Stimulated activated CD4-positive, alpha-beta T cell treated with anti-CD3 and anti-CD28 coated beads, Interleukin-1b, Interleukin-23, amount 100 ng/mL, for 1 hour (primary cell): ENCODE measurements at places on chromosomes 5 and 9.

- no peak for DNase-seq
Measured at GRCh38 chr5:55973296-55973695, 21.5 kb downstream of the IL6ST start.

DNA sequence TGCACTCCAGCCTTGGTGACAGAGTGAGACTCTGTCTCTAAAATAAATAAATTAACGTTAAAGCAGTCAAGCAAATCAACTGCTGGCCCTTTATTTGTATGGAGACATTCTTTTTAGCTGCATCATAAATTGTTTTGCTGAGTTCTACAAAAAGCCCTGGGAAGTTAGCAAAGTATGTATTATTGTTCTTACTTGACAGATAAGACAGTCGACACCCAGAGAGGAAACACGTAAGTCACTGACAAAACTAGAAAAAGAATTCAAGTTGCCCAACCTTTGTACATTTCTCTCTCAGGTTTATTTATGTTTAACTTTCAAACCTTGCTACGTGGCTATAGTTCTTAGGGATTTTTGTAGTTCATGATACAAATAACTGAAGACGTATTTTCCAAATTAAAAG is 40.4 kb upstream of the MACIR start:
- DNase-seq: no peak

DNA sequence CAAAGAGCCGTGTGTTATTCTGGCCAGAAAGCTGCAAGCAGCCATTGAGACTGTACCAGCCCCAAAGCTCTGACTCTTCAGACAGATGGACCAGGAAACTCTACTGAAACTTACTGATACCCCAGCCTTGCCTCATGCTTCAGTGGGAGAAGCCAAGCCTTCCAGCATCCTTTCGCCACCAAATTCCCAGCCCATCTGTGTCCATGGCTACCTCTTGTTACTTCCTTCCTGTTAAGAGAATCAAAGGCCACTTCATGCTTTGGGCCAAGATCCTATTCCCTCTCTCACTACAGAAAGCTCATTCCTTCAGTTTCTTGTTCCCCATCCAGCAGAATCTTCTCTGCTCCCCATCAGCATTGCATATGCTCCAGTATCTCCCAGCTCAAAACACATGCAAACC is 46.9 kb upstream of the FREM1 start:
- DNase-seq: no peak

GRCh38 chr5:158560170-158560569 is 539.5 kb downstream of the EBF1 start:
- no peak for DNase-seq

DNA sequence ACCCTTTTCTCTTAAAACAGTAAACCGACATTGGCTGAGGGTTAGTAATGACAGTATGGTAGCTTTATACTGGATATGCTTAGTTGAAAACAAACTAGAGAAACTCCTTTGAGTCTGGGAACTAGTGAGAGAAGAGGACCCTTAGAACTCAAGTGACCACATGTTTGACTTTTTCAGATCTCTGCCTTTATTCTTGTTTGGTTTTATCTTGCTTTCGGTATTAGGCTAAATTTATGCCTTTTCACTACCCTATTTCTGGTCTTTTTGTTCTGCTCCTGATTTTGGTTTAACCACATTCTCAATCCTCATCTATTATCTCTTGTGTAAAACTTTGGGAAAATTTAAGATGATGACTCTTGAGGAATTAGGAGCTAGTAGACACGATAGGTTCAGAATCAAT is 11.0 kb downstream of the SNAPC3 start:
- DNase-seq: no peak

DNA sequence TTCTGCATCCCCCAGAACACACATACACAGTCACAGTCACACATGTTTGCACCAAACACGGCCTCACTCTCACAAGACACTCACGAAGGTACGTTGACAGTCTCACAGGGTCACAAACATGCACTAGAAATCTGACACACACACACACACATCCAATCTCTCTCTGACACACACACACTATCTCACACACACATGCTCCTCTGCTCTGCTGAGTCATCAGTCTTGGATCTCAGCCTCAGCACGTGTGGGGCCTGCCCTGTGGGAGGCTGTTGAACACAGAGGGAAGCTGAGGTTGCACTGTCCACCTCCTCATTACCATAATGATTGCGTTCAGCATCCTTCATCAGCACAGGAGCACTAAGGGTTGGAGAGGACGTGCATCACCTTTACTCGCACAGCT is 188.8 kb downstream of the MTRR start:
- no peak for DNase-seq

DNA sequence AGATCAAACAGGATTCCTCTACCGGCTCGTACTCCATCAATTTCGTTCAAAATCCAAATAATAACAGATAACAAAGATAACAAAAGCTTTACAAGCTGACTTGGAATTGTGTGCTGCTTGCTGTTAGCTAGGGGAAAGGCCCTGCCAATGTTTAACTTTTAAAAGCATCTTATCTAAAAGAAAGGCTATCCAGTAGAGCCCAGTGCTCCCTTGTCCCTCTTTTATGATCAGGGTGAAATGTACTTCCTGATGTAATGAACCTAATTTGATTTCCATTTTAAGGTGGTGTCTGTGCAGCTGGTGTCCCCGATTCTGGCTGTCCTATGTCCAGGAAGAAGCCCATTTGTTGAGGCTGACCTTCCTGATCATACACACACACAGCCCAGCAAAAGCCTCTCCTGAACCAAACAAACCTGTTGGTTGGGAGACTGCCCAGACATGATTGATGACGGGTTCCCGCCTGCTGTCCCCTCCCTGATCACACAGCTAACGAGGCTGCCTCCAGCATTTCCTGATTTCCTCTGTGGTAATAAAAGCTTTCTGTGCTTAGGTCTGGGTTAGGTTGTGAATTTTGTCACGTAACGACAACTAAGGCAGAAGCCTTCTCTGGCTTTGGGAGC is 54.1 kb downstream of the PWWP2A start:
- DNase-seq: no peak

DNA sequence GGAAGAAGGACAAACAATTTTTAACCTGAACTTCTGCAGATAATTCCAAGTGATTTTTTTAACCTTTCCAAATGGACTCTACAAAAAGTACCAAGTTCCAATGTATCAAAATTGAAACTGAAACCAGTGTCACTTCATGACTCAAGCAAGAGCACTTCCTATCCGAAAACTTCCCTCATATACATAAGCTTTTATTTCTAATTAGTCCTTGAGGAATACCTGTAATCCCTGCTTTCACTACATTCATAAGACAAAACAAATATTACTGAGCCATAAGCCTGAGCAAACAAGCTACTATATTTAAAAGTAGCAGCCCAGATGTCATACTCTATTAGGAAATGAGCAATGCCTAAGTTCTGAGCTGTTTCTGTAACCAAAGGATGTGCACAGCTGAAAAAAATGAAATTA is 224.4 kb downstream of the EBF1 start:
- no peak for DNase-seq

- no peak for DNase-seq
Measured at GRCh38 chr5:172700365-172701290, 59.6 kb downstream of the NEURL1B start.

GRCh38 chr5:136382791-136383190 is 17.4 kb upstream of the TRPC7 start:
- DNase-seq: no peak
